Sigmoid colon (tissue), 7 donors: ENCODE measurements at places on chromosomes 1 and 21. TPM values are rescaled to one million over a fixed set of nuclear protein-coding genes. Genes with fewer than 3 reads are reported as not detected.

SPRR5 gene
- not detected for polyA plus RNA-seq

DNA sequence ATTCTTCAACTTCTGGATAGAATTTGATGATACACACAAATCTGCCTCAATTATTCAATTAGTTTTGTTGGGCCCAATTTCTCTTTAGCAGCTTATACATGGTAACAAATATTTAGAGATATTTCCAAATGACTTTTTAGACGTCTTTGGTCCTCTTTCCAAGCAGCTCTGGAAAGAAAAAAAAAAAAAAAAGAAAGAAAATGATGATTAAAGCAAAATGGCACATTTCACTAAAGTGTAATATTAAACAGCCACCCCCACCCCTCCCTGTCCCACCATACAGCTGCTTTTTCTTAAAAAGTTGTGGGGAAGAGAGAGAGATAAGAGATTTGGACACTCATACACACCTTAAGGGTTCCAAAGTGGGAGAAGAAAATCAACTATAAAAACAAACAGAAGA lies 977 bp downstream of the METTL18 start:
- DNase-seq, result no peak

DNA sequence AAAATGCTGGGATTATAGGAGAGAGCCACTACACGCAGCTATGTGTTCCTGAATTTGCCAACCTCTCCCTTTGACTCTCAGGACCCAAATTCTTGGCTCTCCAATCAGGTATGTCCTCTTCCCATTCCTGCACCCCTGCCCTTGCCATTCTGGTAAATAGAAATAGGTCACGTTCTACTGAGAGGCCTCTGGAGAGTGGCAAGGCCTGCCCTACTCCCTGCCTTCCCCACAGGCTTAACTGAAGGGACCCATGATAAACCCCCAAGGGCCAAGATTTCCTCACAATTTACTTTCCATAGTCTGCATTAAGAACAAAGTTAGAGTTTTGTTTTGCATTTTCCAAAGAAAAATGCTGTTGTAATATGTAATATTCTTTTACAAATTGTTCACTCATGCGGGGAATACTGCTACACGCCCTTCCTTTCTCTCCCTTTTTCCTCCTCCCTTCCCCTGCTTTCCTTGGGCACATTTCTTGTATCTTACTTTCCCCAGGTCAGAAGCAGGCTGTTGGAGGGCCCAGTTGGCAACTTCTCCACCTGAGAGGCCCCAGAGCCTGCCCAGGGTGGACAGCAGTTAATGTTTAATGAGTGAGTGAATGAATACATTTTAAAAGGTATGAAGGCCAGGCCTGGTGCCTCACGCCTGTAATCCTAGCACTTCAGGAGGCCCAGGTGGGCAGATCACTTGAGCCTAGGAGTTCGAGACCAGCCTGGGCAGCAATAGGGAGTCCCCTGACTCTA lies 33.9 kb upstream of the PUM1 start:
- no peak for DNase-seq

GRCh38 chr1:201108614-201109013 lies 3.6 kb downstream of the CACNA1S start:
- no peak for DNase-seq
